ENCODE measurements at places on chromosomes 11 and 22.

DNA sequence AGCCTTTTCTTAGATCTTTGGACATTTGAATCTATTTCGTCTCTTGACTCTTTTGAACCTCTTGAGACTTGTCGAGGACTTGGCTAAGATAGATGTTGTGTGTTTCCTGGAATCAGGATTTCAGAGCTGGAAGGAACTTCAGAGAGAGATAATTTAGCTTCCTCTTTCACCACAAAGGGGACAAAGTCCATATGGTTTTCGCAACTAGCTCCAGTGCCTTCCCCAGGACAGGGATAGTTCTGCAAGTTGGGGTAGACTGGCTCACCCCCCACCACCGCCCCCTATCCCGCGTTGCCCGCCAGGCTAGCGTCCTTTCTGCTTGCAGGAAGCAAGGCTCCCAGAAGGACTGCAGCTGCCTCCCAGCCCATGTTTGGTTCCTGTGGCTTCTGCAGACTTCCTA lies 75.7 kb upstream of the MYO18B start:
- no peak for DNase-seq

DNA sequence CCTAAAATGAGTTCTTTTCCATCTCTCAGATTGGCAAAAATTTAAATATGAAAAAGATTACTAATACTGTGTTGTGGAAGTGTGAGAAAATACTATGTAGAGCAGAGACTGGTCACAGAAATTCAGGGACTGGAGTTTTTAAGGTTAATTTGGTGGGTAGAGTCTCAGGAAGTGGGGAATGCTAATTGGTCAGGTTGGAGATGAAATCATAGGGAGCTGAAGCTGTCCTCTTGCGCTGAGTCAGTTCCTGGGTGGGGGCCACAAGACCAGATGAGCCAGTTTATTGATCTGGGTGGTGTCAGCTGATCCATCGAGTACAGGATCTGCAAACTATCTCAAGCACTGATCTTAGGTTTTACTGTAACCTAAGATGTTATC lies 29.4 kb upstream of the TMEM86A start:
- DNase-seq: no peak

DNA sequence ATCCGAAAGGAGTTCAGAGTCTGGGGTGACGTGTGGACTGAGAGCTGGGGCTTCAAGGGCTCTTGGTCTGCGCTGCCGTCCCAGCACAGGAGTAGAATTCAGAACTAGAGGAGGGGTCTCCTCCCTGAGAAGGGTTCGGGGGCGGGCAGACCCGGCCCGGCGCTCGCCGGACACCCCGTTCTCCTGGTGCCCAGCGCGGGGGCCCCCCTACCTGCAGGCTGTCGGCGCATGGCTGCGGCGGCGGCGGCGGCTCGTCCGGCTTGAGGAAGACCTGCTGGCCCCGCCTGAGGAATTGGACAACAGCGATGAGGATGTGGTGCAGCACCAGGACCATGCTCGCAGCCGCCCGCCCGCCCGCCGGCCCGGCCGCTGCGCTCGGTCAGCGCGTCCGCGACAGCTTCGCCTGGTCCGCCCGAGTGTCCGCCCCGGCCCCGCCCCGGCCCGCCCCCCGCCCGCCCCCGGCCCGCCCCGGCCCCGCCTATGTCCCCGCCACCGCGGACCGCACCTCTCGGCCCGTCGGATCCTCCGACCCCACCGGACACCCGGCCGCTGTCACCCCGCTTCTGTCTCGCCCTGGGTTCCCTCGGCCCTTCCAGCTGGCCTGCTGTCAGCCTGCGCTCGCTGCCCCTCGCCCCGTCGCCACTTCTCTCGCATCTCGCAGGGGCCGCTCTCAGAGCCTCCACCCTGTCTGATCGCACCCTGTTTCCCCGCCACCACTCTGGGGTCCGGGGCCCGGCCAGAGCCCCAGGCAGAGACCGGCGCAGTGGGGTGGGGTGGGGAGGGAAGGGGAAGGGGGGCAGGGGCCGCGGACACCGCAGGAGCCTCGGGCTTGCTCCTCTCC lies 32.0 kb downstream of the PDE2A start:
- peak; percentile 23 for DNase-seq

DNA sequence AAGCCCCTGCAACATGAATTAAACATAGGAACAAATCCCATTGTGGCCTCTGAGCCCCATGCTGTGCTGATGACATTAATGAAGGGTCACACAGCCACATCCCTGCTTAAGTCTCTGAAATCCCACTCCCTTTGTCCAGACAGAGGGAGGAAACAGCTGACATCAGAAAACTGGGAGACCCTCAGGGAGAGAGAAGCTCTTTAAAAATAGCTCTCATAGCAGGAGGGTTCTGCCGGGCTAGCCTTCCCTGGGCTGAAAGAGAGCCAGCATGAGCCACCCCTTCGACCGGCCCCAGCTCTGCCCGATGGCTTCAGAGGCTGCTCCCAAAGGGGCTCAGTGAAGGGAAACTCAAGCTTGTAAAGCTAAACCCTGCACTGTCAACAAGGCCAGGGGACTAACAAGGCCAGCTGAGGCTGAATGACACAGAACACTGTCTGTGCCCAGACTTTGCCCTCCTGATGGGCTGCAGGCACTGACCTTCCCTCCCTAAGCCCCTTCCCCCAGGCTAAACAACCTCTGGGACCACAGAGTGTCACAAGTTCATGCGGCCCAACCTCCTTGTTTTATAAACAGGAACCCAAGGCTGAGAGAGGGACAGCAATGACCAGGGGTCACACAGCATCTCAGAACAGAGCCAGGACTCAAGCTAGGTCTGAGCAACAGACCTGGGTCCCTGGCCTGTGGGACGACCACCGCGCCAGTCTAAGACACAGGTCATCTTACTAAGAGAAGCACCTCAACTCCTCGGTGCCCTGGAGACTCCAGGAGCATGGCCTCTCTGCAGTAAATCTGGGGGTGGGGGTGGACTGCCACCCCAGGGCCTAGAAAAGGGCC lies 163.8 kb downstream of the CHST1 start:
- no peak for DNase-seq

GRCh38 chr11:16309226-16309625 lies 47.1 kb downstream of the SOX6 start:
- DNase-seq: no peak

DNA sequence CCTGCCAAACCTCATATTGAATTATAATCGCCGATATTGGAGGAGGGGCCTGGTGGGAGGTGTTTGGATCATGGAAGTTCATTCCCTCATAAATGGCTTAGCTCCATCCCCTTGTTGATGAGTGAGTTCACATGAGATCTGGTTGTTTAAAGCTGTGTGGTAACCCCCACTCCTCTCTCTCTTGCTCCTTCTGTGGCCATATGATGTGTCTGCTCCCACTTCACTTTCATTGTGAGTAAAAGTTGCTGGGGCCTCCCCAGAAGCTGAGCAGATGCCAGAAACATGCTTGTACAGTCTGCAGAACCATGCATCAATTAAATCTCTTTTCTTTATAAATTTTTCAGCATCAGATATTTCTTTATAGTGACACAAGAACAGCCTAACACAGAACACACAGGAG lies 929.0 kb upstream of the FAT3 start:
- DNase-seq: no peak

DNA sequence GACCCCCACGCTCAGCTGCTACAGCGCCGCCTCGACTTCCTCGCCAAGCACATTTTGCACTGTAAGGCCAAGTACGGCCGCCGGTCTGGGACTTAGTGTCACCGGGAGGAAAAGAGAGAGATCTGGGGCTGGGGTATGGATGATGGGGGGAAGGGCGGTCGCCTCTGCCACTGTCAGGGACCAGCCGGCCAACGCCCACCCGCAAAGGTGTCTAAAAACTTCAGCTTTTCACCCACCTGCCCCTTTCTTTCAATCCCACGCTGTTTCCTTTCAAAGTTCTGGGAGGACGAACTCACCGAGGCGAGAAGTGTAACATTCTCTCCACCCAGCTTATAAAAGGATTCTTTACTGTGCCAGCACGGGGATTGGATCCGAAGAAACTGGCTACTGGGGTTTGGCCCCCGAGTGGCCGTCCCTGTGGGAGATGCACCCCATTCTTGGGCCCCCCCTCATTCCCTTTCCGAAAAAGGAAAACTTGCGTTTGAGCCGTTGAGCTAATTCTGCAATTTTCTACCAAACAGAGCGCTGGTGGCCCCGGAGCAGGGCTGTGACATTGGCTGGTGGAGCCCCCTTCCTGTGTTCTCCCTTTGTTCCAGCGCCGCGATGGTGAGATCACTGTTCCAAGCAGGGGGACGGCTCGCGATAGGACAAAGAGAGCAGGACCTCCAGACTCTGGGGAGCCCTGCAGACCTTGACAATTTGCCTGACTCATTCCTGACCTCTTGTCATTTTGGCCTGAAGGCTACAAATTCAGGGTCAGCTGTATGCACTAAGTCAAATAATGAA lies 1.8 kb downstream of the FJX1 start:
- no peak for DNase-seq

- DNase-seq: no peak
These were observed 52.2 kb downstream of the IRAG1 start for GRCh38 chr11:10641177-10641911.

DNA sequence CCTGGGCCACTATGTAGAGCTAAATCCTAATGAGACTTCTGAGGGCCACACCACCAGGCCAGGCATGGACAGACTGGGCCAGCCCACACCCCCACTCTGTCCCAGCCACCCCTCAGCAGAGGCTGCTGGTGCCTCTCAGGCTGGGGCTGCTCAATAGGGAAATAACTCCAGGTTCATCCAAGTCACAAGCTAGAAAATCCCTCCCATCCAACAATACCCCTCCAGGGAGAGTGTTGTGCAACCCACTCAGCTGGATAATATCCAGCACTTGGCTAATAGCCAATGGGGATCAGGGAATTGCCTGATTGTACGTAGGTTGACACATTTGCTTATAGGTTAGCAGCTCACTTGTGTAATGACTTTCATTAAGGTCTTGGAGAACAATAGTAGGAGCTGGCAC lies 64.1 kb upstream of the WNT11 start:
- DNase-seq: no peak

- no peak for DNase-seq
These were observed 138.3 kb upstream of the PLET1 start for GRCh38 chr11:112398798-112399478.

DNA sequence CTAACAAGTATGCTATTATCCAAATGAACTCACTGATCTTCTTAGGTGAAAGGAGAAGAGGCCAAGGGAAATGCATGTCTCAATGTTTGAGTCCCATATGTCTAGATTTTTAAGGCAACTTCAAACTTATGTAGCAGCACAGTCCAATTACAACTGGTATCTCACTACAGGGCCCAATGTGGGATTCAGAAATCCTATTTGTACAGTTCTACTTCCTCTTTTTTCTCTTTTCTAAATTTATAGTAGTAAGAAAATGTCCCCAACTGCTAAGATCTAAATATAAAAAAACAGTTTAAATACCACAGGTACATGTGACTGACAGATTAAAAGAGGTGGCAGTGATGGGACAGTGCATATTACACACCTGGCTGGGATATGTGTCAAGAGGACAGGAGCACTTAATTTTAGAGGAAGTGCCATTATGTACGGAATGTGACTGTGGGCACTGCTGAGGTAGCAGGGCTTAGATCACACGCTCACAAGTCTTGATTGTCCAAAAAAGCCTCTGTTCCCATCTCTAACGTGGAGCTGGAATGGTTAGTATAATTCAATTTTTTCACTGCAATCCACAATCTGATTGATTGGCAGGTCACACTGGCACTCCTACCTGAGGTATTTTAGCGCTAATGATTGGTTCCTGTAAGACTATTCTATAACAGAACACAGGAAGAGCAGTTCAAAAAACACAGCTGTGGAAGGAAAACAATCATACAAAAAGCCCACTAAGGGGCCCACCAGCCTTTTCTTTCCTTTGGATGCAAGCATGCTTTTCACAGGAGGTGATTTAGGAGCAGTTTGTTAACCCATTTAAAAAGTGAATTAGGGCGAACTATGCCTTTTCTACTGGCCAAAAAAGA lies 34.6 kb downstream of the APOL5 start:
- DNase-seq: no peak
